ENCODE measurements at places on chromosomes 5 and 9.

GRCh38 chr9:107750741-107751566 is 261.4 kb upstream of the KLF4 start:
- DNase-seq = peak; percentile 96

GRCh38 chr5:33795496-33795895 is 96.3 kb downstream of the ADAMTS12 start:
- DNase-seq = no peak

DNA sequence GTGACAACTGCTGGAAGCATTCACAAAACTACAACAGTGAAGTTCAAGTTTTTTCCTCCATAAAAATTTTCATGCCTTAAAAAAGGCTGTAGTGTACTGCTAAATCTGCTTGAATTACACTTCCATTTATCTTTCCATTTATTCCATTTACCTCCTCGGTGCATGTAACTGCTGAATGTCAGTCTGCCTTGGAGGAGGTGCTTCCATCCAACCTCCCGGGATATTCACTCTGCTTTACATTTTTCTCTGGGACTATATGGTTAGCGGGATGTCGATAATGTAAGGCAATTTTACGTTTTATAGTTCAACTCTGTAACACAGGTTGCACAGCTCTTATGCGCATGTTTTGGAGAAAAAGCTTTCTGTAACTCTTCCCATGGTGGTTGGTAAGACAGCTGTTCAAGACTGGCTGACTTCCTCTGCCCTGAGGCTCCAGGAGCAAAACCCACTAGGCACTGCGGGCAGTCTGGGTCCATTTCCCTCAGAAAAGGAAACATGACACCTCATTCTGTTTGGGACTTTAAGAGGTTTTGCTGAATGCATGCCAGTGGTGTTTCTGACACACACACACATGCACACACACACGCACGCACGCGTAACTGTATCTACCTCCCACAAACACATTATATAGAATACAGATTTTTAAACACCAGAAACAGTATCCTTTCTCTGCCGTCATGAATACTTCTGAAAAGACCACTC is 66.1 kb downstream of the SPTLC1 start:
- DNase-seq = peak; percentile 18

GRCh38 chr9:99822109-99822805 is 572 bp downstream of the NR4A3 start:
- DNase-seq = no peak

DNA sequence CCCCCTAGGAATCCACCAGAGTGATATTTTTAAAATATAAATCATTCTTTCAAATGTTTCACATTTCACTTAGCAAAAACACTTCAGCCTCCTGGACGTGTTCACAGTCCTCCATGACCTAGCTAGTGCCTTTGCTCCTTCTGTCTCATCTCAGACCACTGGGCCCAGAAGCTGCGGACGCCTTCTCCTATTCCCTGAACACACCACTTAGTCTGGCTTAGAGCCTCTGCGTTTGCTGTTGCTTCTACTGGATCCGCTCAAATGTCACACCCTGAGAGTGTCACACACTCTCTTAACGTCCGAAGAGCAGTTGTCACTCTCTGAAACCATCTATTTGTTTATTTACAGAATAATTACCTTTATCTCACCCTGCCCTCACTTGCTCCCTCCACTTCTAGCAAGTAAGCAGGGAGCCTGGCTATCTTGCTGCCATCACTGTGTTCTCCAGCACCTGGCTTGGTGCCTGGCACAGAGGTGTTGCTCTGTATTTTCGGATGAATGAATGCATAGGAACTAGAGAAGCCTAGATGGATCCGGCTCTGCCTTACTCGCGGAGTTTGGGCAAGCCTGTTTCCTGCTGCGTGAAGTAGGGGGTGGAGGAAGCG is 1.2 kb upstream of the GRK6 start:
- no peak for DNase-seq

GRCh38 chr5:143695244-143695864 is 116.6 kb upstream of the HMHB1 start:
- no peak for DNase-seq

DNA sequence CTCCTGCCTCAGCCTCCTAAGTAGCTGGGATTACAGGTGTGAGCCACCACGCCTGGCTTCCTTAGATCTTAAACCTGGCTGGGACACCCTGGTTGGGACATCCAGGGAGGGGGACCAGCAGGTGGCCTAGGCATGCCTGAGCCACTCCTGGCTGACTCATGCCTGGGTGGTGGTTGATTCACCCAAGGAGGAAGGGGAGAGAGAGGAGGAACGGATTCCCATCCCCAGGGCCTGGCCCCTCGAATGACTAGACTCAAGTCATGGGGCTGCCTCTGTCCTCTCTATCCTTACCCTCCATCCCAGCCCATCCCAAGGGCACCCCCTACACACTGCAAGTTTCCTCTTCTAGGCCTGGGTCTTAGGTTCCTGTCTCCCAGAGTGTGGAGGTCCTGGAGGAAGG is 12.7 kb downstream of the EEIG1 start:
- no peak for DNase-seq

DNA sequence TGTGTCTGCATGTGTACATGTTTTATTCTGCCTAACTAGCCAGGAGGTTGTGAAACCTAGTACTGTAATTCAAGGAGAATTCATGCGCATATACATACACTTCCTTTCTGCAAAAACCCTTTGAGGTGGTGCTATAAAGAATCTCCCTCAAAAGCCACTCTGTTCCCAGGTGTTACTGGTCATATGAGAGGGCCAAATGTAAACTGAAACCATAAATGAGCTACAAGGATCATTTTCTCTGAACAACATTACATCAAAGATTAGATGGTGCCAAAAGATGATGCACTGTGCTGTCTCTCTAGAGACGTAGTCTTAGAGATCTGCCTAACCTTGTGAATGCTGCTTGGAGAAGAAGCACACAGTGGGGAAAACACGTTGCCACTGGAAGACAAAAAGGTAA is 15.7 kb downstream of the NREP start:
- DNase-seq = no peak

- no peak for DNase-seq
Observed at GRCh38 chr5:173020643-173021042, 35.5 kb upstream of the CREBRF start.

Measured in AG04450 (cell line).